Colonic mucosa (tissue), 4 donors: ENCODE measurements at places on chromosomes 6 and 20. TPM values are rescaled to one million over a fixed set of nuclear protein-coding genes. Genes with fewer than 3 reads are reported as not detected.
A peak's percentile ranks its signal among the peaks of the same experiment; 100 is the strongest.

GRCh38 chr20:25299806-25300205 lies 51.9 kb downstream of the PYGB start:
- no peak for DNase-seq

DNA sequence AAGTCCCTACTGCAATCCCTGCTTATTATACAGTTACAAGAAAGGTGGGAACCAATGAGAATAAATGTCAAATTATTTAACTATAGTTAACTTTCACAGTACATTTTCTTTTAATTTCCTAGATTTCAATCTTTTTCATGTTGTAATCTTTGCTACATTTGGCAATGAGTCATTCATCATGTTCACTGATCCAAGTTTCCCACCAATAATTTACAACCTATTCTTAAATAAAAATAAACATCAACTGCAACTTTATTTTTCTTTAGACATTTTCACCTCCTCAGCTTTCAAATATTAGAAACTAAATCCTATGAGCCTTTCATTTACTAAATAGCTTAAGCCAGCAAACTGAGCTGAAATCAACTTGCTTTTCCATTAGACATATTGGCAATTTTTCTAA lies 541.3 kb upstream of the BTBD3 start:
- no peak for DNase-seq

GRCh38 chr20:63537525-63538203 lies 488 bp upstream of the PTK6 start:
- peak; percentile 97 for DNase-seq

ZNF391 gene
- total RNA-seq, result 0.96 TPM

MAFB gene
- 11.2 TPM for total RNA-seq
